ENCODE measurements at places on chromosomes 11 and 22.
A peak's percentile ranks its signal among the peaks of the same experiment; 100 is the strongest.

DNA sequence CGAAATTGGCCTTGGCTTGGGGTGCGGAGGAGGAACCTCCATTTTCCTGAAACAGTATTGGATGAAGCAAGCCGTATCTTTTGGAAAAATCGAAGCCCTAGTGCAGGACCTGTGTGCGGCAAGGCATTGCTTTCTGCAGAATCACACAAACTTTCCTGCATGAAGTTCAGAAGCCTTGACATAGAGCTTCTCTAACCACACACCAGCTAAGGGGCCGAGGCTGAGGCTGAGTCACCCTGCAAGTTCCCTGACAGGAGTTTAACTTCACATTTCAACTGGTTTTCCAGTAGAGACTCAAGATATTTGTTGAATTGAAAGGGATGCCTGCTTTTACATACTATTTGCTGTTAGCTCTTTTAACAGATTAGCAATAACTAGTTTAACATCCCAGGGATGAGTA, 67.8 kb downstream of the TCF20 start:
- no peak for DNase-seq

GRCh38 chr11:116605543-116606459, 167.0 kb downstream of the BUD13 start:
- peak; percentile 58 for DNase-seq

DNA sequence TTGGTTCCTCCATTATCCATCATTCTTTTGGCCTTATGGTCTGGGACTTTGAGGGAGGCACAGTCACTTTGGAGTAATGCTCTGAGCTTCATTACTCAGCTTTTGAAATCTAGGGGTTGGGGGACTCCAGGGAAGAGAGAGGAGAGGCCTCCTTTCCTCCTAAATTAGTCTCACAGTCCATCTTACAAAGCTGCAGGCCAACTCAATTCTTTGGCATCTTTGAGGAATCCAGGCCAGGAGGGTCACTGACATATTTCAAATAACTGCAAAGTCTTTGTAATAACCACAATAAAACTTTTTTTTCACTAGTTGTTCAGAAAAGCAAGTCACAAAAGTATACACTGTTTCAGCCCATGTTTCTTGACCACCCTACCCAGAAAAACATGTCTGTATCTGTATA, 73.3 kb upstream of the FAR1 start:
- no peak for DNase-seq

GRCh38 chr22:16922076-16922475, 85.9 kb downstream of the GAB4 start:
- DNase-seq: no peak

DNA sequence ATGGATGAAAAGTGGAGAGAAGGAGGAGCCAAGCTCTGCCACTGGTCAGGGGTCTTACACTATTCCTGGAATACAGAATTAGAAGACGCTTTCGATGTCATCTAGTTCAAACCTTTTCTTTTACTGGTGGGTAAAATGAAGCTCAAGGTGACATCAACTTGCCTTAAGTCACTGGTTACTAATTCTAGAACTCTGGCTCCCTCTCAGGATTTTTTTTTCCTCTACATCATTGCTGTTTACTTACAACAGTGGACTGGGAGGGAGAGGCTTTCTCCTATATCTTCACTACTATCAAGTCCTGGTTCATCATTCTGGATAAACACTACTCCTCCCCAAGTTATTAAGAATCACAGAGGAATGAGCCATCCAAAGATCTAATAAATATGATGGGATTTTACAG, 82.9 kb downstream of the ETS1 start:
- no peak for DNase-seq

- DNase-seq: no peak
Observed at GRCh38 chr11:108319541-108320145, 96.8 kb downstream of the ATM start.

- no peak for DNase-seq
Observed at GRCh38 chr11:16902182-16902581, 112.0 kb downstream of the PLEKHA7 start.

DNA sequence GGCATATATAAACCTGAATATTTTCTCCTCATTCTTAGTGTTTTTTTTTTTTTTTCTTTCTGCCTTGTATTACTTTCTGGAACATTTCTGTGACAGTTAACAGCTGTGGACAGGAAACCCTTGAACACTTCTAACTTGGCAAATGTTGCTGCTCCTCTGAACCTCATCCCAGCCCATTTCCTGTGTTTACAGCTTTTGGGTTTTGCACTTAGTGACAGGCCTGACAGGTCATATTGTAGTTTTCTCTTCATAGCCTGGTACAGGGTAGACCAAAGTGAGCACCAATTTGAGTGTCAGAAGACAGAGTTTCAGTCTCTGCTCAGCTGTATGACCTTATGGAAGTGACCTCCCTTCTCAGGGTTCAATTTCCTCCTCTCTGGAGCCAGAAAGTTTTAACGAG, 91.6 kb downstream of the STIM1 start:
- DNase-seq: no peak

- DNase-seq: no peak
Observed at GRCh38 chr11:121555121-121555520, 102.4 kb upstream of the SORL1-AS1 start.

- DNase-seq: no peak
Observed at GRCh38 chr22:37235897-37236607, 8.0 kb downstream of the RAC2 start.
